ENCODE measurements at places on chromosomes 16 and 17.

DNA sequence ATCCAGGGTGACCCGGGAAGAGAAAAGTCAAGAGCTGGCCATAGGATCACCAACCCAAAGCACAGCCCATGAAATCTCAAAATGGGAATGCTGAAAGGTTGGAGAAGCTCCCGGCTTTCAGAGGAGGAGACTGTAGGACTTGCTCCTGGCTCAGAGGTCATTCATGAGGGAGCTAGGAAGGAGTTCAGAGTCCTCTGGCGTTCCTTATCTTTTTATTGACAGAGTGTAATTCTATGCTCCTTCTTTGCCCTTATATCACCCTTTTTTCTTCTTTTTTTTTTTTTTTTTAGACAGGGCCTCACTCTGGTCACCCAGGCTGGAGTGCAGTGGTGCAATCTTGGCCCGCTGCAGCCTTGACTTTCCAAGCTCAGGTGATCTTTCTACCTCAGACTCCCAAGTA lies 27.3 kb upstream of the CNOT1 start:
- no peak for DNase-seq

DNA sequence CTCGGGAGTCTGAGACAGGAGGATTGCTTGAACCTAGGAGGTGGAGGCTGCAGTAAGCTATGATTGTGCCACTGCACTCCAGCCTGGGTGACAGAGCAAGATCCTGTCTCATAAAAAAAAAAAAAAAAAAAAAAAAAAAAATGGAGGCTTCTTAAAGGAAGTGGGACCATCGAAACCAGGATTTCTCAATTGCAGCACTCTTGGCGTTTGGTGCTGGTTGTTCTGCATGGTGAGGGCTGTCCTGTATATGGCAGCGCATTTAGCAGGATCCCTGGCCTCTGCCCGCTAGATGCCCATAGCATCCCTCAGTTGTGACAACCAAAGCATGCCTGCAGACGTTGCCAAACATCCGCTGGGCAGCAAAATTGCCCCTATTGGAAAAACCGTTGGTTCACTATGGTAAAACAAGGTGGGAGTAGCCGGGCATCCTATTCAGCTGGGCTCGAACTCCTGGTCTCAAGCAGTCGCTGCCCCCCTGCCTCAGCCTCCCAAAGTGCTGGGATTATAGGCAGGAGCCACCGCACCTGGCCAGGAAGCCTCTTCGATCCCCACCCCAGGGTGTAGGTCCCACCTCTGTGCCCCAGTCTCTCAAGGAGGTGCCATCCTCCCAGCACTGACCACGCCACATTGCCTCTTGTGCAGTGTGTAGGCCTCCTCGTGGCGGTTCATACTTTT lies 6.5 kb upstream of the NPIPB7 start:
- DNase-seq: no peak

DNA sequence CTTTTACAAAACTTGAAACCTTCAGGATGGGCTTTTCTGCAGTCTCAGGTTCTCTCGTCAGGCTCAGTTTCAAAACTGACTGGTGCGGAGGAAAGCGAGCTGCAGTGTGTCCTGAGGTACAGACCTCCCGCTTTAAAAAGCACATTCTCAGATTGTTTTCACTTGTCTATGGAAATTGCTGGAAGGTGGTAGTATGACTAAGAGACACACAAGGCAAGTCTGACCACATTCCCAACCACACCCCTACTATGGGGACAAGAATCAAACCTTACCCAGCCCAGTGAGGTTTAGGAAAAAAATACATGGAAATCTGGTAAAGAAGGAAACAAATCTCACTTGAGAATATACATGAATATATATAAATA lies 18.2 kb downstream of the SRP68 start:
- DNase-seq: no peak

DNA sequence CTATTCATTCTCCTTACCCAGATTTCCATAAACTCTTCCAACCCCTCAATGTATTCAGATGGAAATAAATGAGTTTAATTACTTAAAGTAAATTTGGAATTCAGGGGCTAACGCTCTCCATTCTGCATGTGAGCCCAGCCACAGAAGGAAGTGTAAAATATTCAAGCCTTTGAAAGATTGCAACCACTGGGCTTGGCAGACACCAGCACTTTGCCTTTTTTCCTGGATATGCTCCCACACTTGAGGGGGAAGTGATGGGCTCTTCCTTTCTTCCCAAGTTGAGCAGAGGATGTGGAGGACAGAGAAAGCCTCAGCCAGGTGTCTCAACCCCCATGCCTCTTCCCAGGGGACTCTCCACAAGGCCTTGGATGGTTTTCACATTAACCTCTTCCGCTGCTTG lies 825.1 kb upstream of the EEF2KMT start:
- no peak for DNase-seq

DNA sequence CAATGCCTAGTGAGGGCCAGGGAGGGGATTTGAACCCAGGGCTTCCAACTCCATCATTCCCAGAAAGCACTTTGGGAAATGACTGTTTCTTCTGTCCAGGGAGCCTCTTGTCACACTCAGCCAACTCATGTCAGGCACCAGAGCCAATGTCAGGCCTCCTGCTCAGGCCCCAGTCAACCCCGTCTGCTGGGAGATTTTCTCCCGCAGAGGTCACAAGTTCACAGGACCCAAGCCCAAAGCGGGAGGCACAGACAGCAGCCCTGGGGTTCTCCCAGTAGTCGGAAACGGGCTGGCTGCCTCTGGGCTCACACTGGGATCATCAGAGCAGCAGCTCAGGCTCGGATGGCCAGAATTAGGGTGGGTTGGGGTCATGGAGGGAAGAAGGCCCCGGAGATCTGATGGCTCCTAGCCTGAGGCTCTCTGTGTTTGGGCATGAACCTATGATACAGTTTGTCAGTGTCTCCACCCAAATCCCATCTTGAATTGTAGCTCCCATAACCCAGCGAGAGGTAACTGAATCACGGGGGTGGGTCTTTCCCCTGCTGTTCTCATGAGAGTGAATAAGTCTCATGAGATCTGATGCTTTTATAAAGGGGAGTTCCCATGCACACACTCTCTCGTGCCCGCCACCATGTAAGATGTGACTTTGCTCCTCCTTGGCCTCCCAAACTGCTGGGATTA lies 255.5 kb downstream of the PARN start:
- no peak for DNase-seq

DNA sequence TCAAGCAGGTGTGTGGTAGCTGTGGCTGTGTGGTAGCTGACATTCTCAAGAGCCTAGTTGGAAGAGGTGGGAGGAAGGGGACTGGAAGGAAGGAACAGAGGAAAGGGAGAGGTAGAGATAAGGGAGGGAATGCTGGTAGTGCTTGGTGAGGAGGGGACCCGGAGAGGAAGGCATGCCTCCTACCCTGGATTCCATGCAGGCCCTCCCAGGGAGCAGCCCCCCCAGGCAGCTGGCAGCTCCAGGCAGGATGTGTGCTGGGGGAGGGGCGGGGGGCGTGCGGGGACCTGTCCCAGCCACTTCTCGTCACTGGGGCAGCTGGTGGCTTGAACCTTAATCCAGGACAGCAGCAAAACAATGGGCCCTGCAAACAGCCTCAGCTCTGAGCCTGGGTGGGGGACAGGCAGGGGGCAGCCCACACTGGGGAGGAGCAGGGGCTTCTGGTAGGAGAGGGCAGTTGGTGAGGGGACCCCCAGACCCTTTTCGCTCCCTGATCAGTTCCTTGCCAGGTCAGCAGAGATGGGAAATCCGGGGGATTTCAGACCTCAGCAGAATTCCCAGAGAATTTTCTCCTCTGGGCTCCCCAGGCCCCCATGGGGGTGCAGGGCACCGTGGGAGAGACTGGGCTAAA lies 27.1 kb downstream of the ARHGAP23 start:
- no peak for DNase-seq

DNA sequence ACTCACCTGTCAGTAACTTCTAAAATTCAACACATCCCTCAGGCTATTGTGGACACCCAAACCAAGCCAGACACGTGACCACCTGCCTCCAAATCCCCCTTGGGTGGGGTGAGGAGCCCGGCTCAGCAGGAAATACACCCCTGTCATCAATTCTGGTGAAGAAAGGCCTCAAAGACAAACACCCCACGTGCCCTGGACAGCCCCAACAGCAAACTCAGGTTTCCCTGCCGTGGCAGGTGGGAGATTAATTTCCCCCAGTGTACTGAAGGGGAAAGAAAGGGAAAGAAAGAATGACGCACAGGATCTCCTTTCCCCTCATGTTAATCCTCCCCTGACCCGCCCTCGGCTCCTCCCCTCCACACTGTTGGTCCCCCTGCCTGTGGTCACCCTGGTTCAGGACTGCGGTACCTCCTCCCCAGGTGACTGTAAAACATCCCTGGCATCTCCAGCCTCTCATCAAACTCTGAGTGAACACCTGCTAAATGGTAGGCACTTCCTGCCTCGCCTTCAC lies 98.3 kb downstream of the ZNF423 start:
- DNase-seq: no peak

DNA sequence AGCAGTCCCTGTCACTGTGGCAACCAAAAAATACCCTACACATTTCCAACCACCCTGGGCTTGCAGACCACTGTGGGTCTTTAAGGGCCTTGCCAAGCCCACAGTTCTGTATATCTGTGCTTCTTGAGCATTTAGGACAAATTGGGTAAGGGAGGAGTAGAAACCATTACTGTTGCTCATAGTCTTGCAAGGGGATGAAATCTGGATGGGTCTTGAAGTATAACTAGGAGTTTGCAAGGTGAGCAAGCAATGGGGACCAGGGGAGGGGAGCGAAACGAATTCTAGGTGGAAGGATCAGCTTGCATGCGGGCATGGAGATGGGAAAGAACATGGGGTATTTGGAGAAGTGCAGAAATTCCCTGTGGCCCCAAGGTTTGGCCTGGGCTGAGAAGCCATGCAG lies 202.9 kb downstream of the RAB11FIP4 start:
- DNase-seq: no peak

DNA sequence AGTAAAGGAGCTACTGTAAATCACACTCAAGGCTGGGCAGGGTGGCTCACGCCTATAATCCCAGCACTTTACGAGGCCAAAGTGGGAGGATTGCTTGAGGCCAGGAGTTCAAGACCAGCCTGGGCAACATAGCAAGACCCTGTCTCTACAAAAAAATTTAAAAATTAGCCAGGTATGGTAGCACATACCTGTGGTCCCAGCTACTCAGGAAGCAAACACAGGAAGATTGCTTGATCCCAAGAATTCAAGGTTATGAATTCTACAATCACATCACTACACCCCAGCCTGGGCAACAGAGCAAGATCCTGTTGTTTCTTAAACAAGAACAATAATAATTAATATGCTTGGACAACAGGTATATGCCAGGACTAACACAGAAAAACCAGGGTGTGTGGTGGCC lies 13.2 kb downstream of the RHBDL3 start:
- no peak for DNase-seq

- DNase-seq: no peak
Observed at GRCh38 chr17:81164371-81165245, 699 bp upstream of the PVALEF start.

- DNase-seq: no peak
Observed at GRCh38 chr17:69375229-69375628, 39.3 kb upstream of the MAP2K6 start.

DNA sequence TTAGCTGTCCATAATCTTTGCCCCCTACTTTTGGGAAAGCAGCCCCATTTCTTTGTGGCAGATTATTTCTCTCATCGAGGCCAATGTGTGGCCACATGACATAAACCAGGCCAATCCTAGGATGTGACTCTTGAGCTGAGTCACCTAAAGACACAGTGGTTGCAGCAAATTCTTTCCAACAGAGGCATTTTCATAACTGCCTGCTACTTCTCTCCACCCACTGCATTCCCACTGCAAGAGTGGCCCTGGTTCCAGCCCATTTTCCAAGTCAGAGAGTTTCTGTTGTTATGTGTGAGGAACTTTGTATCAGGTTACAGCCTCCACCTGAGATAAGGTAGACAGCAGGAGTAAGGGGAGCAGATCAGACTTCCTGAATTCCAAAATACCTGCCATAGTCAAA lies 195.2 kb downstream of the RGS9 start:
- no peak for DNase-seq

DNA sequence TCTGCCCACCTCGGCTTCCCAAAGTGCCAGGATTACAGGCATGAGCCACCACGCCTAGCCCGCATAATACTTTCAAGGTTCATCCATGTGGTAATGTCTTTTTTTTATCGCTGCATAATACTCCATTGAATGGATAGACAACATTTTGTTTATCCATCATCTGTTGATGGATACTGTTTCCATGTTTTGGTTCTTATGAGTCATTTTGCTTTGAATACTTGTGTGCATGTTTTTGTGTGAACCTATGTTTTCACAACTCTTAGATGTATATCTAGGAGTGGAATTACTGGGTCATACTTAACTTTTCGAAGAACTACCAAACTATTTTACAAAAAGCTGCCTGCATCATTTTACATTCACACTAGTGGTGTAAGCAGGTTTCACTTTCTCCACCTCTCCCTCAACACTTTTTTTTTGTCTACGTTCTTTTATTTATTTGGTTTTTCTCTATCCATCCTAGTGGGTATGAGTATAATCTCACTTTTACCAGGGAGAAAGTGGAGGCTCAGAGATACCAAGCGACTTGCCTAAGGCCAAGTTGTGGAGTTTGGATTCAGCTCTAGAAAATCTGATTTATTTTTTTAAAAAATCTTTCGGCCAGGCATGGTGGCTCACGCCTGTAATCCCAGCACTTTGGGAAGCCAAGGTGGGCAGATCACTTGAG lies 151.2 kb downstream of the CMIP start:
- DNase-seq: no peak

DNA sequence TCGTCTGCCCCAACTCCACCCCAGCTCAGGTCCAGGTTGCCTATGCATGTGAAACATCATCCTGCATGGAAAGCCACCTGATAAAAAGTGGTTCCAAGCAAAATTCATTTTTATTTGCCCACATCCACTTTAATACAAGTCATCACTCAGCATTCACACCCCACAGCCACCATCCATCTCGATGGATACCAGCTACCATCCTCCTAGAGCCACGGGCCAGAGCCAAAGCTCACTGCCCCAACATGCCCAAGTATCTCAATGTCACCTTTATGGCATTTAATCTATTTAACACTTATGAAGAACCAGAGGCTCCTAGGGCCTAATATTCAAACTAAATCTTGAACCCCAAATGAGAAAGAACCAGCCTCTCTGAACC lies 70.5 kb downstream of the COPRS start:
- no peak for DNase-seq

GRCh38 chr17:292016-292415 lies 60.6 kb downstream of the RPH3AL start:
- no peak for DNase-seq

GRCh38 chr17:35684055-35684802 lies 47.2 kb upstream of the RASL10B start:
- no peak for DNase-seq

GRCh38 chr17:61309362-61310256 lies 90.0 kb upstream of the TBX2 start:
- DNase-seq: no peak

- DNase-seq: no peak
Observed at GRCh38 chr17:61335845-61336655, 63.6 kb upstream of the TBX2 start.

Measured in GM12892 (cell line).